IMR-90 (cell line): ENCODE measurements at places on chromosomes 3 and 15. TPM values are rescaled to one million over a fixed set of nuclear protein-coding genes. Genes with fewer than 3 reads are reported as not detected.
A peak's percentile ranks its signal among the peaks of the same experiment; 100 is the strongest.

DNA sequence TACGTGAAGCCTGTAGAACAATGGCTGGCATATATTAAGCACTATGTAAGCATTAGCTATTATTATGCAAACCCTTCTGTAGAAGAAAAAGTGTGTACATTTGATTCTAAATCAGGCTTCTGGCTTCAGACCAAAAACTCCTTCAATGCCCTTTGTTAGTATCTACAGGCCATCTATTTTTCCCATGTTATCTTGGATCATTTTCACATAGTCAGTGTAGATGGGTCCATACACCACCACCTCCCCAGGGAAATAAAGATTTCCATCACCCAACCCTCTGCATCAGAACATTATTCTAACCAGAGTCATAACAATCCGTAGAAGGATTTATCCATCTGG lies 8.0 kb upstream of the KLHL6 start:
- no peak for DNase-seq

- no peak for DNase-seq
These were observed 1.8 kb downstream of the ONECUT1 start for GRCh38 chr15:52788099-52788986.

DNA sequence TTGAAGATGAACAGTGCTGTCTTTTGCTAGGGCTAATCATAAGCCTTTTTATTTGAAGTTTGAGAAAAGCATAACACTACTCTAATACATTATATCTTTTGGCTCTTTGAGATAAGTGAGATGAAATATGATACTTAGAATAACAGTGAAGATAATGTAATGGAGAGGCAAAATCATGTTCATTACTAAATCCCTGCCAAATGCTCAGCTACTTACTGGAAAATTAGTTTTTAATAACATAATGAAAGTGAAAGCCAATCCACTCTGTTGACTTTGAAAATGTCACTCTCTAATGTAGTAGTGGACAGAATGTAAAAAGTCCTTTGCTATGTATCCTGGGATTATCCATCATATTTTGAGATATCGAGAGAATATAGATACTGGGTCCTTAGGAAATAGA lies 35.9 kb upstream of the MYH15 start:
- peak; percentile 4 for DNase-seq

- DNase-seq, result no peak
These were observed 8.4 kb upstream of the ANP32A start for GRCh38 chr15:68829068-68829467.

- no peak for DNase-seq
These were observed 227.4 kb upstream of the STT3B start for GRCh38 chr3:31305340-31305739.

DNA sequence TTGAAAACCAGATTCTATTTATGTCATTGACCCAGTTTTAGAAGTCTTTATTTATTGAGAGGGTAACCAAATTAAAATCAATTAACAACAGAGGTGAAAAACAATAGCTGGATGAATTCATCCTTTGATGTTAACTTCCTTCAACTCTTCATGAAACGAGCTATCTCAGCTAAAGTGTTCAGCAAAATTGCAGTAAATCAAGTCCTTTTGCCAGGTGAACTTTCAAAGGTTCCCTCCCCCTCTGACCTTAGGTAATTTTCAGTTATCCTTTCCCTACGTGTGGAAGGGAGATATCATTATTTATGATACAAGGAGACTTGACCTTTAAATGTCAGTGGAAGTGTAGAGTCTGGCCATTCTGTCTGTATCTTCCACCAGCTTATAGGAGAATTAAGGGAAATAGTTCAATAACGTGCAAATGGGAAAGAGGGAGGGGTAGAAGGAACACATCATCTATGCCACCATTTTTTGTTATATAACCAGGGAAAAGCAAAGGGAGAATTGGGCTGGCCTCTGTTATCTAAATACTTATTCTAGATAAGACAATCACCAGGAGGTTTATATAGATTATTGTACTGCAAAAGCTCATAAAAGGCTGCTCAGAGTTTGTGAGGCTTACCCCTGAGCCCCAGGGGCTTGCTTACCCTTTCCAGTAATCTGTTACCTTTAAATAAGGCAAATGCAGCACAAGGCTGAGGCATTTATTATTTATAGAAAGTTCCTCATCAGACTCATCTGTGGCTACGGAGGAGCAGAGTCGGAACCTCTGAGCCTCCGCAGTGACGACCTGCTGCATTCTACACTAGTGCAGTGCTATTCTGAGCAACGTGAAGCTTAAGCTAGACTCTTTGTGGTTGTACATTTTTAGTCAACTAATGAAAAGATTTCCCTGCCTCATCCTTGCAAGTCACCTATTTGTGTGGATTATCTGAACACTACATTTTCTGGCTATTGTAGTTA lies 97.7 kb upstream of the ZBED2 start:
- no peak for DNase-seq

DNA sequence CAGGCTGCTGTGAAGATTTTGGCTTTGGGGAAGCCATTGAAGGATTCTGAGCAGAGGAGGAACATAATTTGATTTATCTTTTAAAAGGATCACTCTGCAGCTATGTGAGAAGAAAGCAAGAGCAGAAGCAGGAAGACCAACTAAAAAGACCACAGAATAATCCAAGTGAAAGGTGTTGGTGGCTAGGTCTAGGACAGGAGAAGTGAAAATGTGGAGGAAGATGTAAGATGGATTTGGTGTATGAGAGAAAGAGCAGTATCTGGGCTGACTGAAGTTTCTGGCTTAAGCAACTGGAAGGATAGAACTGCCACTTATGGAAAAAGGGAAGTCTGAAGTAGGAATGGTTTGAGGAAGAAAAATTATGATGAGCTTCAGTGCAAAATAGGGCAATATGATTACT lies 62.0 kb downstream of the SFMBT1 start:
- DNase-seq, result no peak

GRCh38 chr15:59406446-59406845 lies 31.5 kb upstream of the FAM81A start:
- no peak for DNase-seq

DNA sequence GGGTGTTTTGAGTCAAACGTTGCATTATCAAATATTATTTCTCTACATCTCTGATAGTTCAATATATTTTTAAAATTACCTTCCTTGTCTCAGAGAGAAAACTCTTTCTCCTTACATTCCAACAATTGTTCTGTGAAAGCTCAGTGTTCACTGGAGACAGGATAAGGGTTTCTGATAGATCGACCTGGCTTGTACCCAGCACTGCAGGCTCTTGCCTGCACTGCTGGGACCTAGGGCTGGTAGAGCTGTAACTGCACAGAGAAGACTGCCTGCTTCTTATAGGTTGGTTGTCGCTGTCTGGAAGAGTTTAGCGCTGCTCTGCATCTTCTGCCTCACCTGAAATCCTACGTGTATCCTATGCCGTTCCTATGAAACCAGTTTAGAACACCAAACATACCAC lies 249.9 kb upstream of the LRTM1 start:
- no peak for DNase-seq

DNA sequence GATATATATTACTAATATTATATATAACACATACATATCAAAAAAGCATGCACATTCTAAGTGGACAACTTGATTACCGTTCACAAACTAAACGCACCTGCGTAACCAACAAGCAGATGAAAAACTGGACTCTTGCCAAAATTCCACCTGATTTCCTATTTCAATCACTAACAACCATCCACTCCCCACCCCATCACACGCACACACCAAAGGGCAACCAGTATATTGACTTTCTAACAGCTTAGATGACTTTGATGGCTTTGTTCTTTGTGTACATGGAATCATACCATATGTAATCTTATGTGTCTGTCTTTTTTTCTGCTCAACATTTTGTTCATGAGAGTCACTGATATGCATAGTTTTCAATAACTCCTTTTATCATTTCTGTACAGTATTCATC lies 496.8 kb upstream of the ARRDC4 start:
- DNase-seq, result no peak

DNA sequence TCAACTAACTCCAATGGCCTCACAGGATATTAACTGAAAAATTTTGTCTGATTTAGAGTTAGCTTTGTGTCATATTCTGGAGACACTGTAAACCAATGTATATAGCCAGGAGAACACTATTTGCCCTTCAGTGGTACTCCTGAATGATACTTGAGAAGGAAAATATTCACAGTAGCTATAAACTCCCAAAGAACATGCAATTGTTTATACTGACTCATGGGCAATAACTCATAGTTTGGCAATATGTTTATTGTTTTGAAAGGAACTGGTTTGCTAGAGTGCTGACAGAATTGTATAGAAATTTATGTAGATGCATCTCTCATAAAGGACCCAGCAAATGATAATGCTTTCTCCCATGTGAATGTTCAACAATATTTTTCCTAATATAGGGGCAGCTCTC lies 537.6 kb downstream of the PLOD2 start:
- no peak for DNase-seq

DNA sequence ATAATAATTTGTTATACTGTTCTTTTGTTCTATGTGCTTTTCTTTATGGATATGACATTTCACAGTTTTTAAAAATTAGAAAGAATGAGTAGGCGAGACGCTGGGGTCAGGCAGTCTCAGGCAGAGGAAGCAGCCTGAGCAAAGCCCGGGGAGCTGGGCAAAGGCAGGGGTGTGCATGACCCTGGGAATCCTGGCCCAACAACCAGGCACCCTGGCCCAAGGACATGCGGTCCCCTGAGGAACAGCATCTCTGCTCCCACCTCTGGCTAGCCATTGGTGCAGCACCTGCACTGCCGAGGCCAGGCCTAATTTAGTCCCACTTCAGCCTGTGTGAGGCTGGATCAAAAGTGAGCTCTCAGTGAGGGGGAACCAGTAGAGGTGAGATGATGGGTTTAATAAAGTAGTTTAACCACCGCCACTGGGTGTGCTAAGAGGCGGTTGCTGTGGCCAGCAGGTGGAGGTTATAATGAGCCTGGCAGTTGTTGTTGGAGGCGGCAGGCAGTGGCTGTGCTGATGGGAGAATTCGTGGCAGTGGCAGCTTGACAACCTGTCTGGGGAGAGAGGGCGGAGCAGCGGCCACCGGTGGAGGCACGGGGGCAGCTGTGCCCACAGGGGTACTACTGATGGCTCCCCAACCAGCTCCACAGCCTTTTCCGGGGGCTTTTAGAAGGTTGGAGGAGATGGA lies 41.5 kb downstream of the PRKCD start:
- DNase-seq, result no peak

- no peak for DNase-seq
These were observed 63.3 kb downstream of the IQSEC1 start for GRCh38 chr3:13009946-13010315.

DNA sequence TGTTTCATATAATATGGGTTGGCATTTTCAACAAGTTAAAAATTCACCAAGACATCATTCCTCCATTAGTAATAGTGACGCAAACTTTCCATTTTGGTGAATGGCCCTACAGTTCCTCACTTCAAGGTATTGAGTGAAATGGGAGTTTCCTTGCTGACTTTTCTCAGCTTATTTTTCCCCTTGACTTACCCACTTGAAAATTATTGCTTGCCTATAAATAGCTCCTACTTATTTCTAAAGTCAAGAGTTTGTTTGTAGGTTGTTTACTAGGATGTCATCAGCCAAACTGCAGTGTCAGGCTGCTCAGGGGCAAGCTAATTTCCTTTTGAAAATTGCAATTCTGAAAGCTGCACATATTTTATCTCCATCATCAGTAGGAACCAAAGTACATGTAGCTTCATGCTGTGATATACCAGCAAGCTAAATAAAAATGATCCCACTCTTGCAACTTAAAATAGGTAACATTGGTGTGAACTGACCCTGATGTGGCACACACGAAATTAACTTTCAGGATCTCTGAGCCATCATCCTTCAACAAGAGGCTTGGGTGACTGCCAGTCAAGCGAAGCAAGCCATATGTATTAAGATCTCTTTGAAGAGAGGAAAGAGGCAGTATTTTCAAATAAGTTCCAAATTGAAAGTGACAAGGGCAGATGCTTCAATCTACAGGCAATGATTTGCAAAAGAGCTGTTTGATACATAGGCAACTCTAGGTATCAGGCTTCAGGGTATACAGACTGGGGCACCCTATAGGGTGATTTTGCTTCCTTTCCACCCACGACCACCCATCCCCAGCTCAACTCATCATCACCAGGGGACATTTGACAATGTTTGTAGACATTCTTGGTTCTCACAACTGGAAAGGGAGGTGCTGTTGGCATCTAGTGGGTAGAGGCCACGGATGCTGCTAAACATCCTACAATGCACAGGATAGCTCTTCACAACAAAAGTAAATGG lies 66.8 kb upstream of the RASGRP1 start:
- DNase-seq, result no peak

GRCh38 chr3:179449636-179450035 lies 1.6 kb downstream of the GNB4 start:
- DNase-seq, result peak; percentile 22

DNA sequence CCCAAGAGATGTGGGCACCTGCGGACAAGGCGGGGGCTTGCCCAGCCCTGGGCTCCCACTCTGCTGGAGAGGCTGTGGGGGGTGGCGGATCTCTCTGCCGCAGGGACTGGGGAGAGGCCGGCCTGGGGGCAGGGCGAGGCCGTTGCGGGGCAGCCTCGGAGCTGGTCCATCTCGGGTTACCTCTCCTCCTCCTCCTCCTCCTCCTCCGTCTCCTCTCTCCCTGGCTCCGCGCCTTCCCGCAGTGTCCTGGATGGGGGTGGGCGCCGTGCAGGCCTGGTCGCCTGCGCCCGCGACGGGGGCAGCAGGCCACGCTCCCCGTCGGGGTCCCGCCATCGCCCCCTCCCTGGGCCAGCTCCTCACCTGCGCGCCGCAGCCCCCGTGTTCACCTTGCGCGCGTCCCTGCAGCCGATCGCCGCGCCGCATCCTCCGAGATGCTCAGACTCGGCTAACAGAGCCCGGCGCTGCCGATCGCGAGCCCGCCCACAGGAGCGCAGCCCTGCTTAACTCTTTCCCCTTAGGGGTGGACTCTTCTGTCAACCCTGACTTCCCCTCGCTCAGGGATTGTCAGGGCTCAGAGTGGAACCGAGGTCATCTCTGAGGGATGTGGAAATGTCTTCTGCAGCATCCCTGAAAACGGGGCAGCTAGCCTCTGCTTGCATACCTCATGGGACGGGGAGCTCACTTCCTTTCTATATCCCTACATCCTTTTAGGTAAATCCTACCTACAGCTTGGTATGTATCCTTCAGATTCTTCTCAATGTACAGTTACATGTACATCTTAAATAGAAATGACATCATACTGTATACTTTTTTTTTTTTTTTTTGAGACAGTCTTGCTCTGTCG lies at the start of gene PRRT3:
PRRT3 (minus strand) TSS at position 447 of the 844 bp plus-strand sequence. CDS start 2,293 bp downstream, outside the sequence.
- DNase-seq, result peak; percentile 30

DNA sequence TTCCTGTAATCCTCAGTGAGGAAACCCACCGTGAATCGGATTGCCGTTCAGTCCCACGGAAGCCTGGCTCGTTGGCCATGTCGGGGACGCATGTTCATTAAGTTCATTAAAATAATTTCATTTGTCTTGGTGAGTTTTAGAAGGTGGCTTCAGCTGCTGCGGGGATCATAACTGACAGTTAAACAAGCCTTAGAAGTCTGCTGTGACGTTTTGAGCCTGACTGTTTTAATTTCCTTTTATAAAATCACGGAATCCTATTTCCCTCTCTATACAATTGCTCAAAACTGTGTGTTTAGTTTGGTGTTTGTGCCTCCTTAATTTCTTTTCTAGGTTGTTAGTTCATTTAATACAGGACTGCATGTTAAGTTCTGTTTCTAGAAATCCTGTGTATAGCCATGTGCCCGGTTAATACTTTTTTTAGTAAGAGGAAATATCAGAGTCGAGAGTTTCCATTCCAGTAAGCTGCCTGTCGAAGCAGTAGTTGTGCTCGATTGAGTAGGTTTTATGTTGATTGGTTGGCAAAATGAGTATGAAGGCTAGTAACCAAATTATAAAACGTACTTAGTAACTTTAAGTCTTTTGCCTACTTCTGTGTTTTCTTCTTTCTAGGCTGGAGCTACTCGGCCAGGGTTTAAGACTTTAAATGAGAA lies 705 bp downstream of the NIPA2 start:
- DNase-seq, result no peak

The FAM98B gene
- 2.7 and 7.2 TPM in 2 replicates for total RNA-seq

The PLSCR2 gene
- not detected in 2 replicates for total RNA-seq

The OSTN gene
- 0.28 TPM in 1 of 2 replicates, not detected in the other for total RNA-seq

The C3orf49 gene
- not detected in 2 replicates for total RNA-seq
